ENCODE measurements at places on chromosomes 5 and 9.
A peak's percentile ranks its signal among the peaks of the same experiment; 100 is the strongest.

- no peak for DNase-seq
Measured at GRCh38 chr5:9314558-9314957, 231.3 kb downstream of the SEMA5A start.

- DNase-seq, result no peak
Measured at GRCh38 chr5:14937254-14937653, 65.7 kb upstream of the ANKH start.

DNA sequence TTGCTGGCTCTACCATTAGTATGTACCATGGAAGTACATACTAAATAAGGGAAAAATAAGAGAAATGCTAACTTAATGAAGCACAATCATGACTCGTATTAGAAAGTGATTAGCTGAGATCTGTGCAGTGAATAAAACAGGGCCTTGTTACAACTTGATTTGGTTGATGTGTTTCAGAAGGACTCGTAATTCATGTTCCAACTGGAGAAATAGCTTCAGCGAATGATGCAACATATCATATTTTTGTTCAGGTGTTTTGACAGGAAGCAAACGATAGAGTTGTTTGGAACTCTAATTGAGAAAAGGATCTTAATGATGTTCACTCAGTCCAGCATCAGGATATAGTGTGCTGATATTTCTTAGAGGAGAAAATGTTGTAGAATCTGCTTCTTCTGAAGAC, 474.6 kb upstream of the WWC1 start:
- no peak for DNase-seq

DNA sequence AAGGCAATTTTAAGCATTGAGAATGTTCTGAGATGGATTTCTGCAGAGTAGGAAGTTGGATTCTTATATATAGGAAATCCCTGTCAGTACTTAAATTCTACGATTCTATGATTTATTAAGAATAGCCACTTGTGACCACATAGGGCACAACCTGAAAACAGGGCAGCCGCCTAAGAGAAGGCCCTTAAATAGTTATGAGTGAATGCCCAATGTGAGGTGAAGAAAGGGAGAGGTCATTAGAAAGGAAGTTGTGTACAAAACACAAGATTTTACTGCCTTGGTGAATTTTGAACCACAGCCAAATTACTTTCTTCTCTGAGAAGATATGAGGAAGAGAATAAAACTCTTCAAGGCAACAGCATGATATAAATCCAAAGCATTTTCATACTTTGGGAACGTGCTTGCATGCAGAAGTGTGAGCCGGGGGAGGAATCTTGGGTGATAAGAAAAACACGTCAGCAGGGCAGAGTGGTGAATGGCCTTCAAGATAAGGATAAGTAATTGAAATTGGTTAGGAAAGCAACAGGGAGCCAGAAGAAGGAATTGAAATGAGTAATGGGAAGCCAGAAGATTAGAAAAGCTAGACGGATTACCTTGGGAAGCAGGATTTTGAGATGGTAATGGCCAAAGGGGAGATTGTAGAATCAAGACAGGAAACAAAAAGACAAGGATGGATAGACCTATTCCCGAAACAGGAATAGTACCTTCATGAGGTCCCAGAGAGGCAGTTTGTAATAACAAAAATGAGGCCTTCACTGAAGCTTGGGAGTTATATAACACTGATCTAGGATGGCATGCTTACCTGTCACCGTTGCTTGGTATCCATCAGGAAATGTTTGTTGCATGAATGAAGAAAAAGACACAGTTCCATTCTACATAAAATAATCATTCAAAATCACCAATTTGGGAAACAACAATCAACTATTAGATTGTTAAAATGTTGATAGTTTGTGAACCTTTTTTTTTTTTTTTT, 244.3 kb downstream of the PDE4D start:
- no peak for DNase-seq

DNA sequence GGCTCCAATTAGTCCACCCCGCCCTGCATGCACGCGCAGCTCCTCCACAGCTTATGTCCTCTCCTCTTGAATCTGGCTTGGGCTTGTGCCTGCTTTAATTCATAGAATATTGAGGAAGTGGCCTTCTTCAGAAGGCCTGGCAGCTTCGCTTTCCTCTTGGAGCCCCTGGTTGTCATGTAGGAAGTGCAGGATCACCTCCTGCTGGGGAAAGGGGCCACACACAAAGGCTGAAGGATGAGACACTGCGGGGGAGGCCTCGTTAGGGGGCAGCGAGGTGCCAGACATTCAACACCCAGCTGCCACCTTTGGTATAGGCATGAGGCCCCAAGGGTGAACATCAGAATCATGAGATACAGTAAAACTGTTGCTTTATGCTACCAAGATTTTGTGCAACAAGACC, 2.7 kb upstream of the CNOT6 start:
- peak; percentile 18 for DNase-seq

DNA sequence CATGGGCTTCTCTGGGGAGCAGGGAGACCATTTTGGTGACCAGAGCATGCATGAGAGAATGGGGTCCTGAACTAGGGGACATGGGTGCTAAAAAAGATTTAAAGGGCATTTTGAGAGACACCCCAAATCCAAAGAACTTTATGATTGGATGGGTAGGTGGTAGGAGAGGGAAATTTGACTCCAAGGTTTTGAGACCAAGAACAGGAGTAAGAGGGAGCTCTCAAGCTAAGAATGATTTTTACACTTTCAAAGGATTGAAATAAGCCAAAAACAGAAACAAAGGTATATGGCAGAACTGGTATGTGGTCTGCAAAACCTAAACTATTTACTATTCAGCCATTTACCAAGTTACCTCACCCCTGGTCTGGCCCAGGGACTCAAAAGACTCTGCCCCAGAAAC, 318.2 kb upstream of the CLINT1 start:
- DNase-seq, result no peak

- no peak for DNase-seq
Measured at GRCh38 chr9:38051780-38052546, 17.1 kb downstream of the SHB start.

GRCh38 chr5:145937432-145938250, 1.3 kb downstream of the SH3RF2 start:
- no peak for DNase-seq

DNA sequence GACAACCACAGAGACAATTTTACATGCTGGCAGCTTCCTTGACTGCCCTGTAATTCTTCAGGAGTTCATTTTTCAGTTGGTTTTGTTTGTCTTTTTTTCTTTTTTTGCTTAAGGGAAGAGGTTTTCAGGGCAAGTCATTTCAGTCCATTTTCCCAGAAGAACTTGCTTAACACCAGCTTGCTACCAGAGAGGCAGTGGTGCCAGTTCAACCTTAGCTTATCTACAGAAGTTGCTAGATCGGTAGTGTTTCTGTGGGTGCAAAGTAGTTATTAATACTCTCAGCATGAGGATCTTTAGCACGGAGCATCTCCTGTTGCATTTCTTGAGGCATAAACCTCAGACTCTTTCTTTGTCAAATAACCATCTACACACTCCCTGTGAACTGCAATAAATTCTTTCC, 1.1 kb downstream of the SPEF2 start:
- DNase-seq, result no peak

DNA sequence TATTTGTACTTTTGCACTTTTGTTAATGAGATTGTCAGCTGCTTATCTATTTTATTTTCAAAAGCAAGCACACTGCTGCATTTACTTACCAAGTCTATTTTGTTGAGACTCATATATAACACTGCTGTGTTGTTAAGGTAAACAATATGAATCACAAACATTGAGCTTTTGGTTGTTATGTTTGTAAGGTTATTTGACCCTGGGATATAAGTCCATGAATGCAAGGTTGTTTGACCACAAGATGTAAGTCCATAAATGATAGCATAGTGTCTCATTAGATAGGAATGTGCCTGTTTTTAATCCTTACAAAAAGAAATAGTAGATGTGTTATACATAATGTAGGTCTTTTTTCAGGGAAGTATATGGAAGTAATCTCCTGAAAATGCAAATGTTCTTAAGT, 845.9 kb downstream of the CDH9 start:
- no peak for DNase-seq

DNA sequence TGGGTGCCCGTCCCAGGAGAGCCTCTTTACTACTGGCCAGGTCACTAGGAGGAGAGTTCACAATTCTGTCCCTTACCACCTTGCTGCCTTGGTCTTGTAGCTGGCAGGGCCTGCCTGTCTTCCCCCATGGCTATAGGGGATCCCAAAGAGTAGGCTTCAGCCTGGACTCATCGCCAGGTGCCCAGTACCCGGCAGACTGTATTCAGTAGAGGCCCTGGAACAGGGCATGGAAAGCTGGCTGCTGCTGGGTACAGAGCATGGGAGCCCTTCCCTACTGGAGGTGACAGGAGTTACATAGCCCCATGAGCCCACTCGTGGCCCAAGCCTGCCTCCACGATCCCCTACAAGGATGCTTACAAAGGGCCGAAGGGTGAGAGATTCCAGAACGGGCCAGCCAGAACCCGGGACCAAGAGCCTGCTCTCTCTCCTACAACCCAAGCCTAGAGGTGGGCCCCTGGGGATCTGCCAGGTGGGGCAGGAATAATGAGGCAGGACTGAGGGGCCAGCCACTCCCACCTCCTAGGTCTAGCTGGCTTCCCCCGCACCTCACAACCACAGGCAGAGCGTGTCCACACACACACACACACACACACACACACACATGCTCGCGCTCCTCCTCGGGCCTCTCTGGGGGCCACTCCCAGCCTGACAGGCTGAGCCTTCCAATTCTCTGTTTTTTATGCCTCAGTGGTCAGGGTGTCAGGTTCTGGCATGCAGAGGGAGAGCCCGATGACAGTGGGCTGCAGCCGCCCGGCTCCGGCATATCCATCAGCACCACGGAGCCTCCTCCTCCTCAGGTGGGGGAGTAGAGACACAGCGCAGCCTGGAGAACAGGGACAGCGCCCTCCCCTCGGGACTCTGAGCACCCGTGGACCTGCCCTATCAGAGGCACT, 186.0 kb downstream of the PAX5 start:
- no peak for DNase-seq

GRCh38 chr9:95809686-95810085, 65.8 kb upstream of the ERCC6L2 start:
- no peak for DNase-seq

GRCh38 chr5:143210576-143210975, 192.9 kb downstream of the NR3C1 start:
- no peak for DNase-seq

DNA sequence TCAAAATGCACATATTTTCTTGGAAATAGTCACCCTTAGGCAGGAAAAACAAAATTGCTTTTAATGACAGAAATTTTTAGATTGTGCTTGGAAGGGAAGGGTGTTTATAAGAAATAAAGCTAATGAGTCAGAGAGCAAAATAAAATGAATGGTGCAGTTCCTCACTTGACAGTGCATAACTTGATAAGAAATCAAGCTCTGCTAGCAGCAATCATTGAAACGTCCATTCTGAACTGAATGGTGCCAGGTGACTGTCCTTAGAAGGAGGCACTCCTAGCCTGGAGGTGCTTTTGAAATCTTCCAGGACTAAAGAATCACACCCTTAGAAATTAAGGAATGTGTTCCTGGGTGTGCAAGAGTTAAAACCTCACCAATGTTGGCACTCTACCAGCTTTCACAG, 202.5 kb downstream of the EFNA5 start:
- no peak for DNase-seq

DNA sequence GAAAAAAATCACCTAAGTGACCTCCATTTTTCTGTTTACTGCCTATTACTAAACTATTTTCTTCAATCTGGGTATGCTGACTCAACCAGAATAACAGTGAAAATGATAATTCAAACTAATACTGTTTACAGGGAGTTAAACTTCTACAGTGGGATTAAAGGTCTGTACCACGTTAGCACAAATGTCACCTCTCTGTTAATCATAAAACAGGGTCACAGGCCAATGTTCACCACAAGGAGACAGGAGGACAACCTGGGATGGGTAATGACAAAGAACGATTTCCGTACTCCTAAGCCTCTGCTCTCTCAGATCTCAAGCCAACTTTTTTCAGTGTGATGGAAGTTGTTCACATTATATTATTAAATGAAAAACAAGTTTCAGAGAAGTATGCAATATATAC, 2.3 kb downstream of the ALDOB start:
- no peak for DNase-seq

- DNase-seq, result no peak
Measured at GRCh38 chr5:62328772-62329491, 22.9 kb downstream of the KIF2A start.

DNA sequence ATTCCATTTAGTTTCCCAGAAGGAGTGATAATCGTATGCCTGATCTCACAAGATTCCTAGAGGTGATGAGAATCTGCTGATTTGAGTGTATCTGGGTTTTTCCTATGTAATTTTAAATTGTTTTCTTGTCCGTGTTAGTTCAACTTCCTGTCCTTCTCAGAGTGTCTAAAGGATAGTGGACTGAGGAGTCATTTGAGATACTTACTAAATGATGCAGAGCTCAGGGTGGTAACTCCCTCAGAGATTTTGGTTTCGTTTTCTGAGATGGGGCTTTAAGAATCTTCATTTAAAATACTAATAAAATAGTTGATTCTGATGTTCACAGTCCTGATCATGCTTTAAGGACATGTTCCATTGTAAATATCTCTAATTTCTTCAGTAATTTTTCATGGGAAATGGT, 30.3 kb downstream of the MELK start:
- DNase-seq, result no peak

DNA sequence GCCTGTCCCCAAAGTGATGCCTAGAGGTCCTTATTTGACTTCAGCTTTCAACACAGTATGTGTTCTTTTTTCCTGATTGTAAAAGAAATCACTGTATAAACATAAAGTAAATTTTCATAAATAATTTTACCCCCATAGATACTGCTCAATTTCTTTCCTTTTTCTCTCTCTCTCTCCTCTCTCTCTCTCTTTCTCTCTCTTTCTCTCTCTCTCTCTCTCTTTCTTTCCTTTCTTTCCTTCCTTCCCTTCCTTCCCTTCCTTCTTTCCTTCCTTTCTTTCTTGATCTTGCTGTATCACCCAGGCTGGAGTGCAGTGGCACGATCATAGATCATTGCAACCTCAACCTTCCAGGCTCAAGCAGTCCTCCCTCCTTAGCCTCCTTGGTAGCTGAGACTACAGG, 64.8 kb downstream of the PDZD2 start:
- DNase-seq, result no peak

Measured in right forelimb (tissue), 1 donor.